Mesothelial cell of epicardium (in vitro differentiated cells): ENCODE measurements at places on chromosomes 13 and 19.

- no peak for DNase-seq
These were observed 215.5 kb downstream of the NHLRC3 start for GRCh38 chr13:39253774-39254173.

DNA sequence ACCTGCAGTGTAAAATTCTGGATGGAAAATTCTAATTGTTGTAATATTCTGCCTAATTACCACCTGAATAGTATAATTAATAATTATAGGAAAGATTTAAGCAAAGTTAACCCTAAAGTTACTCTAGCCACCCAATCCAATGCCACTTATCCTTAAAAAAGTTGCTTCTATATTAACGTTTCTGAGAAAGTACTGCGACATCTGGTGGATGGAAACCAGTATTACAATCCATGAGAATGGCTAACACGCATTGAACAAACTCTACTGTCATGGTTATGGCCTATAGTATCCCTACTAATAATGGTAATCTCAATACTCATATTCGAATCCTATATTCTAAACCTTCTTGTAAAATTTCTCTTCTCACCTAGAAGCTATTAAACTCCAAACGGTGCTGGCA is 1551.8 kb downstream of the SLITRK1 start:
- no peak for DNase-seq

DNA sequence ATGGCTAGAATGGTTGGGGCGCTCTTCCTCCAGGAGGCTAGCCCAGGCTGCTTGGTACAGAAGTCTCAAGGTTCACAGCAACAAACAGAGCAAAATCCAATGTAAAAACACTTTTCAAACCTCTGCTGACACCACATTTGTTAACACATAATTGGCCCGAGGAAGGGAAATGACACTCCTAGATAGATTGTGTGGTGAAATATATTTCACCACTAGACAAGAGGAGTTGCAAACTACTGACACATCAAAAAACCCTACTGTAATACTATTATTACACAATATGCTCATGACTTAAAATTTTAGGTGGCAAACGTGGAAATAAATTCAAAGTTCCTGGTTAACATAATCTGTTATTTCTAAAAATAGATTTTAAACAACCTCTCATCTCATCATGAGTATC is 643.6 kb downstream of the PCDH9 start:
- no peak for DNase-seq

- DNase-seq = no peak
These were observed 149.7 kb upstream of the ZNF536 start for GRCh38 chr19:30222428-30222873.

DNA sequence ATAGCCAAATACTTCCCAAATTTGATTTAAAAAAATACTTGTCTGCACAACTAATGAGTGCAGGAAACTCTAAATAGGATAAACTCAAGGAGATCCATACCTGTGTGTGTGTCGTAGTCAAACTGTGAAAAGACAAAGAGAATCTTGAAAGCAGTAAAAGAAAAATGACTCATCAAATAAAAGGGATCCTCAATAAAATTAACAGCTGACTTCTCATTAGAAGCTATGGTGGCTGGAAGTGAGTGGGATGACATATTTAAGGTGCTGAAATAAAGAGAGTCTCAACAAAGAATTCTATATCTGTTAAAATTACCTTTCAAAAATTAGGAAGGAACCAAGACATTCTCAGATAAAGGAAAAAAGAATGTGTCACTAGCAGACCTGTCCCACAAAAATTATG is 13.7 kb downstream of the RNASEH2B start:
- no peak for DNase-seq

- no peak for DNase-seq
These were observed 5.5 kb upstream of the KLK6 start for GRCh38 chr19:50974702-50975556.

DNA sequence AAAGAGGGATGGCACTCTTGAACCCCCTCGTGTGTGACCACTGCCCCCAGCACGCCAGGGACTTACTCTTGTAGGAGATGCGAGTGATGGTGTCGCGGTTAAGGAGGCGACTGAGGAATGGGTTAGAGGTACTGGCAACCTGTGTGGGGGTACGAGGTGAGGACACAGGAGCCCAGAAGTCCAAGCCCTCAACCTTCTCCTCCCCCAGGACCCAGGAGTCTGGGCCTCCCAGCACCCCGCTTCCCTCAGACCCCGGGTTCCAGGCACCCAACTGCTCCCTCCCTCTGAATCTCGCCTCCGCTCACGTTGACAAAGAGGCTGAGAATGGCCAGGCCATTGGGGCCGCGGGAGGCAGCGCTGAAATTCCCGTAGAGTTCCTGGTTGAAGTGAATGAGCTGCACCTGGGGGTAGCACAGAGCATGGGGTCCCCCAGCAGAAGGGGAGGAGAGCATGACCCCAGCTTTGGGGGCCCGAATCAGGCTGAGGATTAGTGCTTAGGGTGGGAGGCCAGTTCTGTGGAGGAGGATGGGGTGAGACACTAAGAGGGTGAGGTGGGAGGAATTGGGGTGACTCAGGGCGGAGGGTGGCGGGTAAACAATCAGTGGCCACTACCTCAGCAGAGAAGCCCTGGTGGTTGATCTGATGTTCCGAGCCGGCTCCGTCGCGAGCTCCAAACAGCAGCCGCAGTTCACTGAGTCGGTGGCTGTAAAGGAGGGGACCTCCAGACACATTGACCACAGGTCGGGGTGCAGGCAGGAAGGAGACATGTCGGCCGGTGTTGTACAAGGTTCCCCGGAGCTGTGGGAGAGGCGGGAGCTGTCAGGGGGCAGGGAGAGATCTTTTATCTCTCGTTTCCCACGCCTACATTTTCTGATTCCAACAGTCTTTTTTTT is 2.5 kb upstream of the DBP start:
- DNase-seq = no peak

DNA sequence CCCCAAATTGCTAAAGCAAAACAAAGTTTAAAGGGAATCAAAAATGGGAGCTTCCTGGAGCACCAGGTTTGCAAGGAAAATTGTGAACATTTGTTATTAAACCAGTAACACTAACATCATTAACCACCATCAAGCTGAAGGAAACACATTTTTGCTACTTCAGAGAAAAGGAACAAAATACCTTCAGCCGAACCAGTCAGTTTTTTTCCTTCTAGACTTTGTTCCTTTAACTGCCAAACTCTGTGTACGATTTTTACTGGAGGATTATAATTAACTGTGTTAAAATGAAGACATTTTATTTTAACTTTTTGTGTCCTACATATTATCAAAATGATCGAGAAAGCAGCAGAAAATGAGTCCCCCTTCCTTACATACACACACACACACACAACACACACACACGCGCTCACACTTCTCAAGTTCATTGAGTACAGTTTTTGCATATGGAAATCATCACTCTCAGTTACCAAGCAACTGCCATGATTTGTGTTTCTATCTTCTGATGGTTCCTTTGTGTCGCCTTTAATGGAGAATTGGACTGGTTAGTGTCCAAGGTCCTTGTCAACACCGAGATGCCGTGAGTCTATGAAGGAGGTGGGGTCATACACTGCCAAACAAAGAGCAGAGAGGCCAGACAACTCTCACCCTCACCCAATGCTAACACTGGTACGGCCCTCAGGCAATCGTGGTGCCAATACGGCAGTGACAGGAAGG is 9.8 kb upstream of the SERP2 start:
- DNase-seq = no peak

DNA sequence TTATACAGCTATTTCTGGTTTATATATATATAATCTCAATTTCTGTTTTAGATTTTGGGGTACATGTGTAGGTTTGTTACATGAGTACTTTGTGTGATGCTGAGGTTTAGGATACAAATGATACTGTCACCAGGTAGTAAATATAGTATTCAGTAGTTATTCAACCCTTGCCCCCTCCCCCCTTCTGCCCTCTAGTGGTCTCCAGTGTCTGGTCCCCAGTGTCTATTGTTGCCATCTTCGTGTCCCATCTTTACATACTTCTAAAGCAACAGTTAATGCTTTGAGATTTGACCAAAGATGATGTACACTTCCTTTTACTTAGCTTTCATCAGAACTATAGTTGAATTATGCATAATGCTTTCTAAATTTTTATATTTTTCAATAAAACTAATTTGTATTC is 1623.4 kb upstream of the PRR20A start:
- no peak for DNase-seq

- no peak for DNase-seq
These were observed 15.6 kb upstream of the TMPRSS9 start for GRCh38 chr19:2344381-2344870.

DNA sequence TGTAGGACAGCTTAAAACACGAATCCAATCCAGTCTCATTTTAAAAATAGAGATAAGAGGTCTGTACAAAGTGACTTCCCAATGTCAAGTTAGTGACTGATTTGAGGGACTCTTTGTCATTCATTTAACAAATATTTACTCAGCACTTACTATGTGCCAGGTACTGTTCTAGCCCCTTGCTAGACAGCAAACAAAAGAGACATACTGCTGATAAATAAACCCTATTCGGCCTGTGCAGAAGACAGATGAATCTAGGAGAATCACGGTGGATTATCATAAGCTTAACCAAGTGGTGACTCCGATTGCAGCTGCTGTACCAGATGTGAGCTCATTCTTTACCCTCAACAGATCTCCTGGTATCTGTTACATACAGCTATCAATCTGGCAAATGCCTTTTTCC is 6.4 kb upstream of the ELF1 start:
- DNase-seq = no peak

DNA sequence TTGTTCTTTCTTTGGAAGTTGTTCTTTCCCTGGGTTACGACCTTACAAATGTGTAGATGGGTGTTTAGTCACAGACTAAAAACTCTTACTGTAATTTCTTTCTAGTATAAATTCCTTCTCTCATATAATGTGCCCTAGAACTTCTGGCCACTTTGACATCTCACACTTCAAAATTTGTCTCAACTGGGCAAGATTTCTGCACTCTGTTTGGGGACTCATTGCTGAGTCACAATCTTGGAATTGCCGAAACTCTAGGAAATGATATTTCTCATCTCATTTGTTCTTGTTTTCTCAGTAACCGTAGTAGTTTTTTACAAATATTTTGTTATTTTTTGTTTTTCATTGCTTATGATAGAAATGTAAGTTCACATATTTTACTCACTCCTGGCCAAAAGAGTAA is 2523.2 kb upstream of the PCDH20 start:
- DNase-seq = no peak

DNA sequence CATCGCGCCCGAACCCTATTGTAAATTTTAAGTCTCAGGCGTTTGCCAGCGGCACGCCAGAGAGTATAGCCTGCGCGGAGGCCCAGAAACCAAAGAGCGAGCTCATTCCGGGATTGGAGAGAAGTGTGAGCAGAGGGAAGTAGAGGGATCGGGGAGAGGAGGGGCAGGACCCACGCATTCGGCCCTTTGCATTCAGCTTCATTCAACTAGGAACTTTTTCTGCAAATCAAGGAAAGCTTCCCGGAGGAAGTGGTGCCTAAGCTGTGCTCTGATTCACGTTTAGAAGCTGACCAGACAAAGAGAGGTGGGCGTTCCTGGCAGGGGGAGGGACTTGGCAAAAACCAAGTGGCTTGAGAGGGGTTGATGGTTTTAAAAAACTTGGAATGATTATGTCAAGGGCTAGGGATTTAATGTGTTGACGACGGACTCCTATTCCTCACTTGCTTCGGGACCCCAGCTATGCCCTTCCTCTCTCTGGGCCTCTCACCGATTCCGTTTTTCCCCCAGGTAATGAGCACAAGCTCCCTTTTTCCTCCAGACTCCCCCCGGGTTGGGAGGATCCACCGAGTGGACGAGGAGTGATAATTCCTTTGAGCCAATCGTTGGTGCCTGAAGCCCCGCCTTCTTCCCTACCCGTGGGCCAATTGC is 811 bp upstream of the PRMT1 start:
- DNase-seq = no peak

GRCh38 chr13:32902874-32903273 is 113.3 kb upstream of the KL start:
- DNase-seq = no peak

GRCh38 chr13:105948143-105948542 is 587.3 kb downstream of the EFNB2 start:
- DNase-seq = no peak

GRCh38 chr13:85808811-85809210 is 9.6 kb upstream of the SLITRK6 start:
- DNase-seq = no peak

GRCh38 chr13:40383885-40384284 is 282.6 kb downstream of the FOXO1 start:
- DNase-seq = no peak

DNA sequence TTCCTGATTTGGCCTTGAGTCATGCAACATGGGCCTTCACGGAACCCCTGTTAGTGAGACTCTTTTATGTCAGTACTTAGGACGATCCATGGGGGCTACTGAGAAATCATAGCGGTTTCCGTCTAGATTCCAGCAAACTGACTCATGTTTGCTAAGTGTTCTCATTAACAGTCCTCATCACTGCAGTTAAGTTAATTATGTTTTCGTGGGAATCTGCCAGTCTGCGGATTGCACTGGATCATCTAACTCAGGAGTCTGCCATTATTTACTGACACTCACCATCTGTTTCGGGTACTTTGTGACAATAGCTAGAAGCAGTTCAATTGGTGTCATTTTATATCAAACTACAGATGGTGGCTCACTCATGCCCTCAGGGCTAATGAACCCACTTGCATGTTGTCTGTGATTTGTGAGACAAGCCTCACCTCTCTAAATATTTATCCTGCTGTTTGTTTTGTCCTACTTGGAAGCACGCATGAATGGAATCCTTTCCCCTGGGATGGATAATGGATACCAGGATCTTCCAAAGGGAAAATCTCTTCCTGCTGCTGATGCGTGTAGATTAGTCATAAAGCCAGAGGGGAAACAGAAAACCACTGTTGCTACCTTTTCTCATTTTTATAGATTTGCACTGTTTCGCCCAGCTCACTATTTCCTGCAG is 61.8 kb downstream of the RAB20 start:
- no peak for DNase-seq
